HuH-7 (cell line): ENCODE measurements at places on chromosomes 12 and 14.

GRCh38 chr14:24834956-24835355, 201.0 kb upstream of the GZMB start:
- DNase-seq, result no peak

- no peak for DNase-seq
Observed at GRCh38 chr12:107164392-107164791, 71.0 kb upstream of the CRY1 start.

GRCh38 chr14:50064993-50065392, 51.4 kb downstream of the VCPKMT start:
- no peak for DNase-seq

- no peak for DNase-seq
Observed at GRCh38 chr12:119245904-119246494, 67.3 kb downstream of the HSPB8 start.

GRCh38 chr14:76250302-76250701, 98.6 kb downstream of the GPATCH2L start:
- DNase-seq, result no peak
